ENCODE measurements at places on chromosomes 2 and 18.

GRCh38 chr2:189328848-189329245 is 112.4 kb upstream of the WDR75 start:
- no peak for DNase-seq

DNA sequence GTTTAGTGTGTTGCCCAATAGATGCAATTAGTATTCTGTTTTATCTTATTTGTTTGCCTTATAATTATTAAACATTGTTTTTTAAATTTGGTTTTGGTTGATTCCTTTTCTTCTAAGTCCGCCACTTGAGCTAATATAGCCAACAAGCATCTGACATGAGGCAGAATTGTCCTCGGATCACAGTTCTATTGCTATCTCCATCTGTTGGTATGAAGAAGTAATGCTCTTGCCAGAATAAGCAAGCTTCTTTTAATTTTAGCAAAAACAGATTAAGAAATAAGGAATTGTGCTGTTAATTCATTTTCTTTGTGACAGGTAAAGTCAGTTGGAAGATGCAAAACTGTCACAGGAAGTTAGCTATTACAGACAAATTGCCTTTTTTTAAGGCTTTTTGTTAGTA is 54.3 kb downstream of the R3HDM1 start:
- no peak for DNase-seq

DNA sequence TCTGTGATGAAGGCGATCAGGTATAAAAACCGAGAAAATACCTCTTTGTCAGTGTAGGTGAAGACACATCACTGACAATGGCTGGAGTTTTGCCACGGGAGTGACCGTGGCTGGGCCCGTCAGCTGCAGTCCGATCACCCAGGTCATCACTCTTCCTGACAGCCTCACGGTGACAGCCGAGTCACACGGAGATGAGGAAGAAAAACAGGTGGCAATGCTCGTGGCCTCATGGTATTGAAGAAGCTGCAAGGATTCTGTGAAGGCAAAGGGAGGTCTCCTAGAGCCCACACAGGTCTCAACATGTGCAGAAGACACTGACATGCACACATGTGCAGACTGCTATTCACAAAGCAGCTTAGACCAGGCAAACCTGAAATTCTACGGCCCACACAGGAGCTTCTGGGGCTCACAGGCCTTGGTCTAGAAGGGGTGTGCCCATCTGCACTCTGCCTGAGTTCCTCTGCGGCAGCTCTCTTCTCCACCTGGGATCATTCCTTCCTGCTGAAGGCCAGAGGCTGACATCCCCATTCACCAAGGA is 7.4 kb downstream of the COPS9 start:
- DNase-seq = no peak

GRCh38 chr2:181998891-181999654 is 13.4 kb downstream of the PPP1R1C start:
- no peak for DNase-seq

DNA sequence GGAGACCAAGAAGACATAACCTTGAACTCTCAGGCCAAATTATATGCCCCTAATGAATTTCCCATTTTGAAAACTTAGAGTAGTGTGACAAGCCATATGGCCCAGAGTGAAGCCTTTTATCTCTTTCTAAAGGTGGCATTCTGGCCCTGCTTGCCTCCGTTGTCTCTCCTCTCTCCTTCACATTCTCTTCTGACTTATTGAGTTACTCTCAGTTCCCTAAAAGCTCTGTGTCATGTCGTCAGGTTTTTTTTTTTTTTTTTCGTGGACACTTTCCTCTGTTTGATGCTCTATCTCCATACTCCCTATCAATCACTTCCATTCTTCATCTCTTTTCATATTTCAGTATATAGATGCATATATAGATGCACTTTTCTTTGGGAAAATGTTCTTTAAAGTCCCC is 128.1 kb upstream of the RPRM start:
- DNase-seq = no peak

DNA sequence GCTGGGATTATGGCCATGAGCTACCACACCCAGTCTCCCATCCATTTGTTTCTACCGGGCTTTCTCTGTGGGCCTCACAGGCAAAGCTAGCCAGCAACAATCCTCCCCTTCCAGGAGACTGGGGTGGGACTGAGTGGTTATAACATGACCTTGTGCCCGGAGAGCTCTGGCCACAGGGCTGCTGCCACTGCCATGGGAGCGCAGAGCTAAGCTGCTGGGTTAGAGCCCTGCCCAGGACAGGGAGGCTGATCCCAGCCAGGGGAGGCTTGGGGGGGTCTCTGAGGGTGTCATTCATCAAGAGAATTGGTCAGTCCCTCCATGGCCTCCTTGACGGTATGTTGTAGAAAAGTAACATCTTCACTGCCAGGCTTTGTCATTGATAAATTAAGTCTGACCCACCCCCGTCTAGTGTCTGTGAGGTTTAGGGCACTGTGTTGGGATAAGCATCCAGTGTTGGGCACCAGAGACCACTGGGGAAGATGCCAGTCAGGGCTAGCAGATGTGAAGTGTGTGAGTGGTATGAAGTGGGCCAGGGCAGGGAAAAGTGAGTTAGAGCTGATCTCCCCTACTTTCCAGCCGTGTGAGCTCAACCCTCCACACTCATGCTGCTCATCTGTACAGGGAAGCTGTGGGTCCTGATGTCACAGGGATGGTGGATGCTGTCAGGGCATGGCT is 368.4 kb upstream of the HS6ST1 start:
- no peak for DNase-seq

- no peak for DNase-seq
Measured at GRCh38 chr2:229703909-229704630, 10.3 kb downstream of the DNER start.

DNA sequence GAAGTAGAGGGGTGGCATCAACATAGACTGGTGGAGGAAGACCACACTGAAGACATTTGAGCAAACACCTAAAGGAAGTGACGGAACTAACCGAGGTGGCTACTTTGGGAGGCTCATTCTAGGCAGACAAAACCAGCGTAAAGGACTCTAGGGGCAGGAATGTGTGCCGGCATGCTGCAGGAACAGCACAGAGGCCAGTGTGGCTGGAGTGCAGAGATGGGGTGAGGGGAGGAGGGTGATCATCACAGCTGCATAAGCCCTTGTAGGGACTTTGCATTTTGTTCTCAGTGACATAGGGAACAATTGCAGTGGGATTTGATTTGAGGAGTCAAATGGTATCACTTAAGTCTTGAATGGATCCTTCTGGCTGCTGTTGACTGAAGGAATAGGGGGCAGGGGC is 253.5 kb downstream of the NCKAP5 start:
- no peak for DNase-seq

DNA sequence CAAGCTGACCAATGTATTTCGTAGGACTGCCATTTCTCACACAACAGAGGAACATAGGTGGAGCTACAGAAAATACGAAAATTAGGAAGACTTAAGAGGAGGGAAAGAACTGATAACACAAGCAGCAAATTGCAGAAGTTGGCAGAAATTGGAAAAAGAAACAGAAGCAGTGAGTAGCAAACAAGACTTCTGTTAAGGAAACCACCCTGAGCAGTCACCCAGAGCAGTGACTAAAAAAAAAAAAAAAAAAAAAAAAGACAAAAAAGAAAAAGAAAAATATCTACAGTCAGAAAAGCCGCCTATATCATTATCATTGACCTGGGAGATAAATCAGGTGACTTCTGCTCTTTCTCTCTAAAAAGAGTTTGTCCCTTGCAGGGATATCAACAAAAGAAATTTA is 21.4 kb downstream of the STK17B start:
- no peak for DNase-seq

GRCh38 chr2:136919682-136920081 is 154.3 kb downstream of the THSD7B start:
- no peak for DNase-seq

GRCh38 chr18:32092422-32093101 is 888 bp downstream of the RNF138 start:
- peak; percentile 100 for DNase-seq

DNA sequence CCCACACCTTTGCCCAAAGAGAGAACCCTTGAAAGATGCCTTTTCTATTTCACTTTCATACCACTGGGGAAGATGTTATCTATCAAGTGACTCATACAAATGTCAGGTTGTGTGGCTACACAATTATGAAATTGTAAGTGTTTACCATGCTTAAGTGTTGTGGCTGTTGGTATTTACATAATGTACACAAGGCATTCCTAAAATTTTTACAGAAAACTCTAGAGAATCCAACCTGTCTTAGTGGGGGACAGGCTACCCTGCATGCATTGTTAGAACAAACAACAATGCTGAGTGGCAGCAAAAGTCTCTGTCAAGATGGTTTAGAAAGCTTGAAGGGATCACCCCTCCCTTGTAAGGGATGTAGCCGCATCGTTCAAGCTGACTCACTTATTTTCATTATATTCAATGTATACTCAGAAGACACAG is 5.5 kb upstream of the MGAT4A start:
- DNase-seq = no peak

GRCh38 chr2:156663757-156664409 is 227.7 kb downstream of the GPD2 start:
- DNase-seq = no peak

- DNase-seq = no peak
Measured at GRCh38 chr2:48715042-48715899, 40.3 kb downstream of the LHCGR start.

- no peak for DNase-seq
Measured at GRCh38 chr18:45328296-45328695, 287.0 kb upstream of the SLC14A2 start.

- DNase-seq = no peak
Measured at GRCh38 chr18:48324651-48325050, 84.5 kb downstream of the ZBTB7C start.

DNA sequence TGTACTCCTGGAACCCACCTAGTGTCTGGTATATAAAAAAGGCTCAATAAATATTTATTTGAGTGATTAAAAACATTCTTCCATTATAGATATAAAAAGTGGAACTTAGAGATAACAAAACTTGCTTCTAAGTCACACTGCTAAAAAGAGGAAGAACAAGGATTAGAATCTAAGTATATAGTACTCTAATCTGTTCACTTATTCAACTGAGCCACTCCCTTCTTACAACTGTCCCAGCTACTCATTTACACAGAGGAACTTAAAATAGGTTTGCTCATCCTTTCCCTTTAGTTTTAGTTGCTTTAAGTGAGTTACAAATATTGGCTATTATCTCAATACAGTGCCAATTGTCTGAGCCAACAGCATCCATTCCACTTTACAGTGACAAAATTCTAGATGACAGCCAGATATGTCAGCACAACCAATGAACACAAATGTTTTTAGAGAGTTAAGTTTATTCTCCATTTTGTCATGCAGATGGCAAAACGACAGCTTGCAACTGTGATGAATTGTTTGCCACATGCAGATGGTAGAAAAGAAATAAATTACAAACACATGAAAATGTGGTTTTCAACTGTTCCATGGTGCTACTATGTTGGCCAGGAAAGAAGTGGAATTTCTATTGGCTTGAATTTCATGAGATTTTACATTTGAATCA is 280.7 kb upstream of the ZC3H15 start:
- no peak for DNase-seq

- DNase-seq = no peak
Measured at GRCh38 chr2:25304321-25304720, 37.4 kb downstream of the DNMT3A start.

DNA sequence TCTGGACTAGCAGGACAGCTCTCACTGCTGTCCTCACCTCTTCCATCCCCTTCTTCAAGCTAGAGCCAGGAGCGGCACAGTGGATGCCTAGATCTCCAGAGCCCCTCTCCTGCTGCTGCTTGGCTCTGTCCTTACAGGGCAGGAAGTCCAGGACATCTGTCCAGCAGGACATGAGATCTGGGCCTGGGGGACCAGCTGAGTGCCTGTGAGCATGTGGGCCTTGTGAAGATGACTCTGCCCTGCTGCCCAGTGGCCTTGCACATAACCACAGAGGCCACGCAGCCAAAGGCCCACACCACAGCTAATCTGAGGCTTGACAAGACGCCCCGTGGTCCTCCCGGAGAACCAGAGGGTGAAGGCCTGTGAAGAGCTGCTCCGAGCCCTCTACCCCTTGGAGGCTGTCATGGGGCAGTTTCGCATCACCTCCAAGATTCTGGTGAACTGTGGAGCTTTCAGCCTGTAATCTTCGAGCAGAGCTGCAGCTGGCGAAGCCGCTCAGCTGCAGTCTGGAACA is 516.7 kb upstream of the HS6ST1 start:
- DNase-seq = no peak

- no peak for DNase-seq
Measured at GRCh38 chr2:221569871-221570270, 2.2 kb downstream of the EPHA4 start.

GRCh38 chr2:3021720-3022119 is 355.9 kb downstream of the EIPR1 start:
- DNase-seq = no peak

DNA sequence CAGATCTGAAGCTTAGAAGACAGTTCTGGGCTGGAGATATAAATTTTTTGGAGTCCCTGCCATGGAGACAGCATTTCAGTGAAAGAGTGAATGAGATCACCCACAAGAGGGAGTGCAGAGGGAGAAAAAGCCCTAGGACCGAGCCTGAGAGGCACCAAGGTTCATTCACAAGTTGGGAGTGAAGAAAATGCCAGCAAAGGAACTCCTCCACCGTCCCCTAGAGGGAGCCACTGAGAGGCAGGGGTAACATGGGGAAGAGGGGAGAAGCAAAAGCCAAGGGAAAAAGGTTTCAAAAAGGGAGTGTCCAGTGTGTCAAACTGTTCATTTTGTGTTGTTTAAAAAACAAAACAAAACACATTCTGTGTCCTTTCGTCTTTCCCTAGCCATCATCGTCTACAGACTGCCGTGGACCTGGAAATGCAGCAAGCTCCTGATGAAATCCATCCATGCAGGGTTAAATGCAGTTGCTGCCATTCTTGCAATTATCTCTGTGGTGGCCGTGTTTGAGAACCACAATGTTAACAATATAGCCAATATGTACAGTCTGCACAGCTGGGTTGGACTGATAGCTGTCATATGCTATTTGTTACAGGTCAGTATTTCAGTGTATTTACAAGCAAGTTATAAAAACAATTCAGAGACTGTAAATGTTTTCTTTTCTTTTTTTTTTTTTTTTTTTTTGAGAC is 19.1 kb downstream of the CYBRD1 start:
- DNase-seq = no peak

DNA sequence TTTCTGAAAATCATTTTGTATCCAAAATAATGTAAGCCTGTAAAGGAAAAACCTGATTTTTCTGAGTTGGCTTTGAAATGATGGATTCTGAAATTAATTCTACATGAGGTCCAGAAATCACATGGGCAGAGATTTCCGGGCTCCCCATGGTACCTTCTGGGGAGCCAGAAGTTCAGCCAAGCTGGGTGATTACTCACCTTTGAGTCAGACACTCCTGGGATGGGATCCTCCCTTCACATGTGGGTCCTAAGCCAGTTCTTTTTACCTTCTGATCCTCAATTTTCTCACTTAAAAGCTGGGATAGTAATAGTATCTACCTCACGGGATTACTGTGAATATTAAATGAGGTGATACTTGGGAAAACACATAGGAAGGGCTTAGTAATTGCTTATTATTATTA is 179.8 kb upstream of the EPAS1 start:
- DNase-seq = no peak

- no peak for DNase-seq
Measured at GRCh38 chr2:185179743-185180142, 558.9 kb upstream of the FSIP2 start.

Measured in activated T-helper 1 cell treated with anti-CD3 and anti-CD28 coated beads, Interleukin-2, amount 50 U/mL, for 16 hours (primary cell).